ENCODE measurements at places on chromosomes 2 and 18.

GRCh38 chr2:182133195-182133891 is 147.7 kb downstream of the PPP1R1C start:
- DNase-seq = no peak

GRCh38 chr18:10370716-10371115 is 83.7 kb upstream of the APCDD1 start:
- DNase-seq = no peak

GRCh38 chr18:39558658-39559057 is 1993.1 kb upstream of the CELF4 start:
- no peak for DNase-seq

- DNase-seq = no peak
Observed at GRCh38 chr18:59957957-59958356, 58.2 kb downstream of the PMAIP1 start.

GRCh38 chr18:60910534-60910933 is 422.7 kb upstream of the CDH20 start:
- DNase-seq = no peak

GRCh38 chr18:35713545-35713944 is 132.0 kb downstream of the GALNT1 start:
- DNase-seq = no peak

DNA sequence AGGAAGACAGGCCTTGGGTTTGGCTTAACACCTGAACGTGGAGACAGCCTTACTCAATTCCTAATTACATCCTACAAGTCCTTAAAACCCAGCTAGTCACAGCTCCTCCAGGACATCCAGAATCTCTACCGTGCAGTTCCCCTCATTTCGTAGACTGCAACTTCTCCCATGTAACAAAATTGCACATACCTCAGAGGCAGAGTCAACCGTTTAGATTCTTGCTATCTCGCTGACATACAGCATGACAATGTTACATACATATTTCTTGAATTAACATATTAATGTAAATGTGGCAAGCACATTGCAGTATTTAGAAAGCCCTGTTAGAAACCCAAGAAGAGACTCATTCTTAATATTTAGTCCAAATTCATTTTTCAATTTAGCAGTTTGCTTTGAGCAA is 358.7 kb downstream of the SETBP1 start:
- DNase-seq = no peak

GRCh38 chr2:41242001-41242331 is 790.1 kb upstream of the SLC8A1 start:
- no peak for DNase-seq

GRCh38 chr2:132780651-132781050 is 110.6 kb upstream of the LYPD1 start:
- no peak for DNase-seq

- no peak for DNase-seq
Observed at GRCh38 chr2:177675350-177675821, 282.8 kb downstream of the AGPS start.

DNA sequence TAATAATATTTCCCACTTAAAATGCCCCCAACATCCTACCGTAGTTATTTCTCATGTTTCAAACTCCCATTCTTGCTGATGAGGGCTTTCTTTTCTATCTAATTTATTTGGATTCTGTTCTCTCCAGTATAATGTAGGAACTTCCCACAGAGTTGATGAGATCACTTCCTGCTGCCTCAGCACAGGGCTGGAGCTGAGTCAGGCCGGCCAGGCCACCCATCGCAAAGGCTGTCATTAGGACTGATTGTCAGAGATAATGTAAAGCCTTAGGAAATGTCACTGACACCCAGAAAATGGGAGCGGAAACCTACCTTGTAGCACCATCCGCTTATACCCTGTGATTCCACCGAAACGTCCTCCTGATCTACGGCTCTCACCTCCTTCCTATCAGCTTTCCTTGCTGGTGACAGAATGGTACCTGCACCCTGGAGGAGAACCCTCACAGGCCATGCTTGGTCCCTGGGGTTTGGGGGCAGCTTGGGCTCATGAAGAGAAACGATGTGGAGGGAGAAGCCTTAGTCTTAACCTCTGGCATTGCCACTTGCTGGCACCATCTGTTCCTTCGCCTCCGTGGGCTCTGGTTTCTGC is 672.8 kb upstream of the ID2 start:
- no peak for DNase-seq

GRCh38 chr2:191103774-191104173 is 47.0 kb downstream of the STAT4 start:
- DNase-seq = no peak

DNA sequence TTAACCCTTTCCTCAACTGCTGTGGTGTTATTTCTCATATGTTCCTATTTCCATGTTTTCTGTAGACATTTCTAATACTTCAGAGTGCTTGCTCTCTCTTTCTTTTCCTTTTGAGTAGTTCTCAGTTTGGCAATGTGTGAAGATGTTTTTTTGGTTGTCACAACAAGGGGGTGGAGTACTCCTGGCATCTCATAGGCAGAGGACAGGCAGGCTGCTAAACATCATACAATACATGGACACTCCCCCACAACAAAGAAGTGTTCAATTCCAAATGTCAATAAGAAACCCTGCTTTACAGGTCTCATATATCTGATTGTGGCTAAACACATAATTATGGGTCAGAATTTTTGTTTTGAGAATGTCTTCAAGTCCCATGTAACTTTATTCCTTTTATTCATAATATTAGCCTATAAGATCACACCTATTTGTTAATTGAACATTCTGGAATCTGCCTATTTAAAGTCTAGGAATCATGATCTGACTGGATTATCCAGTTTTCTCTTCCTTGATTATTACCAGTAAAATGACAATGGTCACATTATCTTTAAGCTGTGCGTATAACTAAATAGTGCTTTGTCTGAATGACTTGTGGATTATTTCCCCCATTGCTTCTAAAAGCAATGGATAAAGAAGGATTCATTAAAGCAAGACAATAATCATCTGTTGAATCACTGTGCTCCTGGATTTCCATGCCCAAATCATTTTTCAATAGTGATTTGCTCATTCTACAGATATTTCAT is 46.8 kb upstream of the ITPRID2 start:
- no peak for DNase-seq

DNA sequence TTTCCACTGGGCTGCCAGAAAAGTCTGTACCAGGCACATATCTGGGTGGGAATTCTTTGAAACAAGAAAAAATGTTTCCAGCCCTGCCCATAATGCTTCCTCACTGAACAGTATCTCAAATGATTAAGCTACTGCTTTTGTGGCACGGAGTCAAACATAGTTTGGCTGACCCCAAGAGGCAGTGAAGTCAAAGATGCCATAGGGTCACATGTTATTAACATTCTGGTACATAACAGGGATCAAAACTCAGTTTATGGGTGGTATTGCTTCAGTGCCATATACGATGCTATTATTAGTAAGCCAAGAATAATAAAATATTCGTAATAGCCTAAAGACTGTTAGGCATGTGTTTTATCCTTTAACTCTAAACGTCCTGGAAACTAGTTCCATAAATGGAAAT is 112.4 kb downstream of the FEZ2 start:
- DNase-seq = no peak

GRCh38 chr2:213640738-213641425 is 356.6 kb downstream of the SPAG16 start:
- no peak for DNase-seq

GRCh38 chr2:240895656-240896388 is at the start of gene MAB21L4:
TSS of gene MAB21L4 (minus strand) at chr2:240896156. CDS start at chr2:240895997, 159 bp downstream.
- DNase-seq = no peak

GRCh38 chr2:184727813-184728212 is 129.5 kb downstream of the ZNF804A start:
- no peak for DNase-seq

GRCh38 chr18:3183103-3183717 is 36.6 kb downstream of the MYOM1 start:
- no peak for DNase-seq

- DNase-seq = no peak
Observed at GRCh38 chr2:181172676-181173075, 192.3 kb downstream of the UBE2E3 start.

- DNase-seq = no peak
Observed at GRCh38 chr18:42281124-42281523, 326.1 kb downstream of the PIK3C3 start.
